ENCODE measurements at places on chromosomes 5 and 9. TPM values are rescaled to one million over a fixed set of nuclear protein-coding genes. Genes with fewer than 3 reads are reported as not detected.

Gene SEPTIN8
- total RNA-seq = 14.6 TPM

Gene PCDHGA3
- total RNA-seq = not detected

Gene RNF180
- 0.32 TPM for total RNA-seq

Gene NUDT12
- total RNA-seq = 1.0 TPM

Gene XRCC4
- total RNA-seq = 10.7 TPM

Gene BNC2
- 7.2 TPM for total RNA-seq

Gene P4HA2
- 50.6 TPM for total RNA-seq
